ENCODE measurements at places on chromosomes 5 and 9.

DNA sequence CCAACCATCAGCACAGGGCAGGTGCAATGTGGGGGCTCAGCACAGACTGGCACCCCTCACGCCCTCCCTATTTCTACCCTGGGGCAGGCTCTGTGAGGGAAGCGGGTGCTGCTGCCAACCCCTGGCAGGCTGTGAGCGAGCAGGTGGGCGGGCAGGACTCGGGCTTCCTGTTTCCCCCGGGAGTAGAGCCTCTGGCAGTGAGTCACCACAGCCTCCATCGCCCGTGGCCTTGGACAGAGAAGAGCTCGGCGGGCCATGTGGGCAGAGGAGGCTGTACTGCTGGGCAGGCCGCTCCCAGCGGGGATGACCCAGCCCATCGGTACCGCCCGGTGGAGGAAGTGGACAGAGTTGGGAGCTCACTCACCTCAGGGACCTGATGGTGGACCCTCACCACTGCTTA lies 16.6 kb downstream of the KCNT1 start:
- DNase-seq = no peak

- DNase-seq = no peak
Observed at GRCh38 chr9:93721417-93721965, 145.1 kb downstream of the PHF2 start.

- DNase-seq = no peak
Observed at GRCh38 chr5:66812291-66812690, 216.1 kb downstream of the MAST4 start.

DNA sequence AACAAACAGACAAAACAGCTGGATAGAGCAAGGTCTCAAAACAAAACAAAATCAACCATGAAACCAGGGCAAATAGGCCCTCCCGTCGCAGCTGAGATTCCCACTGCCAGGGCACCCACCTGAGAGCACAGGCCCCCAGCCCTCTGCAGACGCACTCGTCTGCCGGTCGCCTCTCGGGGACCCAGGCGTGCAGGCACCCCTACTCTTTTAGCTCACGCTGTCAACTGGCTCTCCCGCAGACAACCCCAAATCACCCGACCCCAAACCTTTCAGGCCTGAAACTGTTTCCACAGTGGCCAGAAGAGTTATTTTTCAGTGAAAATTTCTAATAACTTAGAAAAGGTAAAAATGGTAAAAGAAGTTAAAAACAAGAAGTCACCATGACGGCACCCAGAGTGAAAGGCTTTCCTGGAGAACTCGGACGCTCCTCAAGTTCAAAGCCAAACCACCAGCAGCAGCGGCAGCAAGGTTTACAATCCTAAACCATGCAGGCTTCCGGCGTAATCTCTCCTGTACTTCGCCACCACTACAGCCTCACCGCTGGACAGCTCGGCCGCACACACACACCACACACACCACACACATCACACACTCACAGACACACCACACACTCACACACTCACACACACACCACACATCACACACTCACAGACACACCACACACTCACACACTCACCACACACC lies 1.9 kb upstream of the UBE2QL1 start:
- DNase-seq = no peak

DNA sequence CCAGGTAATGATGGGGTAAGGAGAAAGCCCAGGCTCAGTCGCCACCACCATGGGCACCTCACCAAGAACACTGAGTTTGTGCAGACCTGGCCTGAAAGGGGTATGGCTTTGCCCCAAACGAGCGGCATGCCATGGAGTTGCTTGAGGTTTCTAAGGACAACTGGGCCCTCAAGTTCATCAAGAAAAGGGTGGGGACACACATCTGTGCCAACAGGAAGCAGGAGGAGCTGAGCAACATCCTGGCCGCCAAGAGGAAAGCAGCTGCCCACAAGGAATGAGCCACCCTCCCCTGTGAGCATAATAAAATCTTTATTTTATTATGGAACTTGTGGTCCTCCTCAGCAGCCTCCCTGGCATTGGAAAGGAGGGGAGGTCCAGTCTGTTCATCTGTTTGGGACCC lies 23.8 kb downstream of the CD14 start:
- DNase-seq = no peak

DNA sequence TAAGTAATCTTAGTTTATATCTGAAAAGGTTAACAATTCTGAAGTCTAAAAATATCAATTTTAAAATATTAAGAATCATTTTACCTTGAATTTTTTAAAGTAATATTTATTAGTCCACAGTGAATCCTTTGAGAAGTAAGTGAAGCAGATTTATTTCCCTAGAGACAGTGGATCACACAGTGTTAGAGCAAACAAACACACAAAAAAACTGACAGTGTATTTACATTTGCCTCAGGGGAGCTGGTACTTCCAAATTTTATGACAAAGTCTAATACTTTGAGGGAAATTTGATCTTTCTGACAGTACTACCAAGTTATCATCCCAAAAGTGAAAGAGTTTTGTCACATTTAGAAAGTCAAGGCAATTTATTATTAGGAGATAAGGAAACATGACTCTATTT lies 1750.6 kb upstream of the CDH9 start:
- no peak for DNase-seq

- DNase-seq = no peak
Observed at GRCh38 chr5:172049226-172049796, 42.9 kb upstream of the FBXW11 start.

GRCh38 chr5:77629509-77630113 lies 8.9 kb downstream of the OTP start:
- no peak for DNase-seq

GRCh38 chr9:123528501-123528900 lies 172.5 kb downstream of the CRB2 start:
- no peak for DNase-seq

DNA sequence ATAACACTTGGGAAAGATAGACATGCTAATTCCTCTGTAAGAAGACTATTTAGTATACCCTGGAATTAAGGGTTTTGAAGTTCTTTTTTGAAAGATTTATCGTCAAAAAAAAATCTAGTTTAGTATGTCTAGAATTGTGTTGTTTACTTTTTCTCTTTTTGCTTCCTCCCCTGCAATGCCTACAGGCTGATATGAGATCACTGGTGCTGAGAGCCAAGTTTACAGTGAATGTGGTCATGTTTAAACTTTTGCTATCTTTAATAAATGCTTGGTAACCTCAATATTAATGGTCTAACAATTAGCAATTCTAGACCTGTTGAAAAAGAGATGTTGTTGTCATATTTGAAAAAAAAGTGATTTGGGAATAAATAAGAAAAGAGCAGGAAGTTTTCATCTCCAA lies 86.1 kb downstream of the CWC27 start:
- DNase-seq = no peak
